A172 (cell line): ENCODE measurements at places on chromosomes 5 and 9. TPM values are rescaled to one million over a fixed set of nuclear protein-coding genes. Genes with fewer than 3 reads are reported as not detected.
A peak's percentile ranks its signal among the peaks of the same experiment; 100 is the strongest.

Gene ANKRD20A1
- not detected in 2 replicates for total RNA-seq

Gene FOXD4L4
- not detected in 2 replicates for total RNA-seq

Gene MEGF10
- total RNA-seq = 0.02 TPM in 1 of 2 replicates, not detected in the other

Gene STC2
- total RNA-seq = 0.03 and 0.10 TPM in 2 replicates

Gene CFAP157
- total RNA-seq = not detected in 2 replicates

Gene DBN1
- 343 and 354 TPM in 2 replicates for total RNA-seq

GRCh38 chr5:137217599-137218200 is 281.4 kb downstream of the SPOCK1 start:
- DNase-seq = peak; percentile 9

DNA sequence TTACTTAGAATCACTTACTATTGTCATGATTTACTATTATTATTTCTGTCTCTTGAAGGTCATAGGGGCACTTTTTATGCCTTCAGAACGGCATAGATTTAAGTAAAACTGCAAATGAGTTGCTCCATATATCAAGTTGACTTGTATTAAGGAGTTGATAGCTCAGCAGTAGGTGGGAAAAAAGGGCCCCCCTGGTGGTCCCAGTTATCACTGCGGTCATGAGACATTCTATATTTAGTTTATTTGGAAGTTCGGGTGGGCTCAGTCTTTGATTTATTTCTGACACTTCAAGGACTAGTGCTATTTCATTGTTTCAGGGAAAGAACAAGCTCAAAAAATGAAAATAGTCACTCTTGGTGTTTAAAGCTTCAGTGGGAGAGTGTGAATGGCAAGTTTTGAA is 159.3 kb downstream of the SLC24A2 start:
- no peak for DNase-seq

DNA sequence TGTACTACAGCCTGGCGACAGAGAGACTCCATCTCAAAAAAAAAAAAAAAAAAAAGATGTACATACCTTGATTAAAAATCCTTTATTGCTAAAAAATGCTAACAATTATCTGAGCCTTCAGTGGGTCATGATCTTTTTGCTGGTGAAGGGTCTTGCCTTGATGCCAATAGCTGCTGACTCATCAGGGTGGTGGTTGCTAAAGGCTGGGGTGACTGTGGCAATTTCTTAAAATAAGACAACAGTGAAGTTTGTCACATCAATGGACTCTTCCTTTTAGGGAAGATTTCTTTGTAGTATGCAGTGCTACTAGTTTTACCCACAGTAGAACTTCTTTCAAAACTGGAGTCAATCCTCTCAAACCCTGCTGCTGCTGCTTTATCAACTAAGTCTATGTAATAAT is 33.9 kb upstream of the OTULINL start:
- DNase-seq = no peak

- DNase-seq = no peak
Observed at GRCh38 chr9:21121079-21121478, 20.6 kb downstream of the IFNW1 start.

DNA sequence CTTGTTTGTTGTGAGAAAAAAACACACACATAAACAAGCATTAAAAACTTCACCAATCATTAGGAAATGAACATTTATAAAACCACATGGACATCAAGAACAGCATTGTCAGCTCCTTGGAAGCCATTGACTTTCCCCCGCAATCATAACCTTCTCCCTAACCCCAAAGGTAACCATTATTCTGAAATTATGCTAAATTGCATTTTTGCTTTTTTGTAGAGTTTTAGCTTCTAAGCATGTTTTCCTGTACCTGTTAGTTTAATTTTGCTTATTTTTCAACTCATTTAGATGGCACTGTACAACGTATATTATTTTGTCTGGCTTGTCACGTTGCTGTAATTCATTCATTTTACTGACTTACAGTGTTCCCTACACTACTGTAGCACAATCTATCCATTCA is 36.8 kb downstream of the PDE6A start:
- DNase-seq = no peak

DNA sequence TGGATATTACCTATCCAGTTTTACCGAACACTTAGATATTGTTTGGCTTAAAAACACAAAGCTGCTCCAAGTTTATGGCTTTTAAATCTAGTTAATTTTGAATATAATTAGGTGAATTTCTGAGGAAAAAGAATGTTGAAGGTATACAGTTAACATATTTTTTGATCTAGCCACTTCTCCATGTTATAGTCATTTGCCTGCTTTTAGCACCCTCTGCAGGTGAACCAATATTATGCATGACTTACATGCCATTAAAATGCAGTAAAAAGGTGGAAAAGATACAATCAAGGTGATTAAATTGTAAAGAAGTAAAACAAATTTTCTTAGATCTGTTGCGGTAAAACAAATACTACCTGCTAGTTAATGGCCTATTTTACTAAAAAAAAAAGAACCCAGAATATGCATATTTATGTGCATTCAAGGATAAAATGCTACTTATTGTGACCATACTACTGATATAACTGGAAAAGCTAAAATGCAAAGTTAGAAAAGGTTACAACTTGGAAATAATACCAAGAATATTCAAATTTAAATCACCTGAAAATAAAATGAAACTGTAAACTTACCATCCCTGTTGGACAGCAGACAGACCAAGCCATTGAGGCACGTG is 132.1 kb downstream of the AP3B1 start:
- peak; percentile 31 for DNase-seq

- DNase-seq = peak; percentile 81
Observed at GRCh38 chr9:107484117-107484723, 5.3 kb downstream of the KLF4 start.

DNA sequence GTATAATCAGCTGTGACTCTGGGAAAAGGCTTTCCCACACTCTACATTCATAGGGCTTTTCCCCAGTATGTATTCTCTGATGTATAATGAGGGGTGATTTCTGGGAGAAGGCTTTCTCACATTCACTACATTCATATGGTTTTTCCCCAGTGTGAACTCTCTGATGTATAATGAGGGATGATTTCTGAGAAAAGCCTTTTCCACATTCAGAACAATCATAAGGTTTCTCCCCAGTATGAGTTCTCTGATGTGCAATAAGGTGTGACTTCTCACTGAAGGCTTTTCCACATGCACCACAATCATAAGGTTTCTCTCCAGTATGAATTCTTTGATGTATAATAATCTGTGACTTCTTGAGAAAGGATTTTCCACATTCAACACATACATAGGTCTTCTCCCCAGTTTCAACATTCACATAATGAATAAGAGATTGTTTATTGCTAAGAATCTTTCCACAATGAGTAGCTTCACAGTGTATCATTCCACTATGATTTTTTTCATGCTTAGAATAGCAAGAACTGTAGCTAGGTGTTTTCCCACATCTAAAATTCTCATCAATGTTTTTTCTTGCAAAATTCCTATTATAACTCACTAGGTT is 26.7 kb upstream of the ZNF300 start:
- no peak for DNase-seq
